ENCODE measurements at places on chromosomes 16 and 17.

DNA sequence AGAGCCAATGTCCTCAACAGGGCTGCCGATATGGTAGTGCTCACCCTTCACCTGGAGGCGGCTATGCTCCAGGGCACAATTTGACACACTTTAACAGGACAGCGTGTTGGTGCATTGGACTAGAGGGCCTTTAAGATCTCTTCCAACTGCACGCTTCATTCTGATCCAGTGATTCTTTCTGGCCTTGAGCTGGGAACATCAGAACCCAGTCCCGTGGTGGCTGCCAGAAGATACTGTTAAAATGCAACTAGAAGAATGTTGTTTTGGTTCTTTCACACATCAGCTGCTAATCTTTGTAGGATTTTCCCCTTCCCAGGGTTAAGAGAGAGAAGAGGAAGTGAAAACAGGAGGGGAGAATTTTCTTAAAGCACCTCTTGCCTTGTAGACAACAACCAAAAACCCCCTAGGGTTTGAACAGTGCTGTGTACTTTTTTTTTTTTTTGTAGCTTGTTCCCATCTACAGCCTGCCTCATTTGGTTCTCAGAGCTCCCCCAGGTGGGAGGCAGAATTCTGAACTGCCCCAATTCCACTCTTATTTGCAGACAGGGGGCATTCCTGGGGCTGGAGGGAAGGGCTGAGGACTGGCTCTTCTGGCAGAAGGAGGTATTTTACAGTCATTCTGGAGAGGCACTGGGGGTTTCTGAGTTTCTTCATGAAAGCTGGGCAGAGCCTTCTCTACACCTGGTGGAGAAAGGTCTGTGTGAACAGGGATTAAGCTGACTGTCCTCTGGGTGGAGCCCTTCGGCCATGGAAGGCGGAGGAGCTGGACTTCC is 32.4 kb downstream of the SMARCE1 start:
- DNase-seq: peak; percentile 53

GRCh38 chr17:34291721-34292348 is 6.3 kb downstream of the CCL11 start:
- DNase-seq: no peak

DNA sequence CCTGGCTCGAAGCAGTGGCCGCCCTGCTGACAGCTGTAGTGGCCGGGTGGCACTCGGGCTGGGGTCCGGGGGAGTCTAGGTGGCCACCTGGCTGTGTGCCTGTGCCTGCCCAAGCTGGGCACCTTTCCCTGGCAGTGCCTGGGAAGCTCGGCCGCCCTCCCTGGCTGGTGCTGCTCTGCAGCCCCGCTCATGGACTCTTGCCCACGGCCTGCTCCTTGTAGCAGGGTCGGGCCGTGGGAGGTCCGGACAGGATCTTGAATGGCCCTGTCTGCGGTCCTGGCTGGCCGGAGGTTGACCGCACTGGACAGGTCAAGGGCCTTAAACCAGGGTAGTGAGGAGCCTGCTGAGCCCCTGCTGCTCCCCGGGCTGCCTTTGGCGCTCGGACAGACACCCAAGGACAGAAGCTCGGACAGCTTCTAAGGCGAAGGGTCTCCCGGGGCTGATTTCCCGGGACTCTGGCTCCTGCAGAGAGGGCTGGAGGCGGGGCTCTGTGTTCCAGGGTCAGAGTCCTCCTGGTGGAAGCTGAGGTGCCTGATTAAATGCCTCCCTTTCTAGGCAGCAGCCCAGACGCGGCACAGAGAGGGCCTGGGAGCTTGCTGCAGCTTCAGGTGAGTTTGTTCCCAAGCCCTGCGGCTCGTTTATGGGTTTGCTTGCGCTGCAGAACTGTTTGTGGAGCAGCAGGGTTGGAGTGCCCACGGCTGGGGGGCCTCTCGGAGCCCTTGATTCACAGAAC is 6.0 kb downstream of the CAPN15 start:
- peak; percentile 10 for DNase-seq

DNA sequence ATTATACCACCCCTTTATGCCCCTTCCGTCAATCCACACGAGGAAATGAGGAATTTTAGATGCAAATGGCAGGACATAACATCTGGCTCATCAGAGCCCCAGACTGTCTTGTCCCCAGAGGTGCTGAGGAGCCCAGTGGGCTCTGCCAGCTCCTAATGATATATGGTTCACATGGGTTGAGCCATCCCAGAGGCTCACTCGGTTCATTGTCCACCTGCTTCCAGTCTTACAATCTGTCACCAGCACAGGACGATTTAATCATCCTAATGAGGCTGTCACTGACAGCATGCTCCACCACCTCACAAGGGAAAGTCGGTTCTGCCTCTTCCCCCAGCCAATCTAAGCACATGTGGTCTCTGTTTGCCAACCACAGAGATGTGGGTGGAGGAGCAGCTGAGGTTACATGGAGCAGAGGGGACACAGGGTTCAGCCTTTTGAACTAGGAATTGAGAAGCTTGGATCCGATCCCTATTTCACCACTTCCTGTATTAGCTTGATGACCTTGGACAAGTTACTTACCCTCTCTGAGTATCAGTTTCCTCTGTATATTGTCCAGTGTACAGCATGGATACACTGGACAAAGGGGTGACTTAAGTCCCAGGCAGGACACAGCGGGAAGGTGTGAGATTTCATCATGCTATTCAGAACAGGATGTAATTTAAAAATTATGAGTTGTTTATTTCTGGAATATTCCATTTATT is 27.0 kb upstream of the DHX8 start:
- peak; percentile 80 for DNase-seq

DNA sequence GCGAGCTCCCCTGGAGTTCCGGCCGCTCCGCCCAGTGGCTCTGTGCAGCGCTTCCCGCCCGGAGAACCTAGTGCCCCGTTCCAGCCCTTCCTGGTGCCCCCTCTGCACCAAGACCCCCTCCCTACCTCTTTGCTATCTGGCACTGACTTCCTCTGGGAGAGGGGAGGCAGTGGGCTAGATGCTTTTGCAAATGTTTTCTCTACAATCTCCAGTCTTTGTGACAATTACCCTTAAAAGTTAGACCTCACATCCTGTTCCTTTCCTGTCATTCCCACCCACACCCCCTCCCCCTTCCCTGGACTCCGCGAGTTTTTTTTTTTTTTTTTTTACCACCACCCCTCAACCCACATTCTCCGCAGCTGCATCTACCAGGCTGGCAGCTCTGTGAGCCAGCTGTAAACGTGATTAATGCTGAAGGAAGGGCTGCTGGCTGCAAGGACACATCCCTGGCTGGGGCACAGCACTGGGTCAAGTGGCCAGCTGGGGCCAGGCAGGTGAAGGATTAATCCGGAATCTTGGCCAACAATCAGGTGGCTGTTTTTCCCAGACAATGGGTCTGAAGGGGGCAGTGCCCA is 101.5 kb downstream of the MGAT5B start:
- DNase-seq: no peak

GRCh38 chr16:57859331-57859730 is 57.0 kb upstream of the KIFC3 start:
- DNase-seq: peak; percentile 28

DNA sequence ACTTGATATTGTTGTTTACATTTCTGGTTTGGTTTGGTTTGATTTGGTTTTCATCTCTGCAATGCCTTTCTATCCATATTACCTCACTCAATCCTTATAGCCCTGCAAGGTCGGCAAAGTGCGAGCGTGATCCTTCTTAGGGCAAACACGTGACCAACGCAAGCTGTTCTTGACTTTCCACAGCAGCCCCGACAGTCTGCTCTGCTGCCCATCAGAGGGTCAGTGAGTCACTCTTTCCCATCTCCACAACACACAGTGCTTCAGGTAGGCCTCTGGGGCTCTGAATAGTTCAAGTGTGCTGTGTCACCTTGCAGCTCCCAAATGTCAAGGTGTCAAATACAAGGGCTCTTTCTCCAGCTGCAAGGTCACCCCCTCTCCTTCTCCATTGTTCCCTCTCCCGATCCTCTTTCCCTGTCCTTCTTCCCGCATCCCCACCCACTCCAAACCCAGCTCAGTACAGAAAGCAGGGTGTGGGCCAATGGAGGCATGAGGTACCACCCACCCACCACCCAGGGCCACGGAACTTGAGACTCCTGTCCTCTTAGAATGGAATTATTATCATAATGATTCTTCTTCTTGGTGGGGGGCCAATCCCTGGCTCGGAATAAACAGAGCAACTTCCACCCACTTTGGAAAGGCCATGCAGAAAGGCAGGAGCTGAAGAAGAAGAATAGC is 139.7 kb downstream of the SLC39A11 start:
- DNase-seq: no peak

- no peak for DNase-seq
These were observed 49.5 kb downstream of the BMERB1 start for GRCh38 chr16:15483857-15484256.

DNA sequence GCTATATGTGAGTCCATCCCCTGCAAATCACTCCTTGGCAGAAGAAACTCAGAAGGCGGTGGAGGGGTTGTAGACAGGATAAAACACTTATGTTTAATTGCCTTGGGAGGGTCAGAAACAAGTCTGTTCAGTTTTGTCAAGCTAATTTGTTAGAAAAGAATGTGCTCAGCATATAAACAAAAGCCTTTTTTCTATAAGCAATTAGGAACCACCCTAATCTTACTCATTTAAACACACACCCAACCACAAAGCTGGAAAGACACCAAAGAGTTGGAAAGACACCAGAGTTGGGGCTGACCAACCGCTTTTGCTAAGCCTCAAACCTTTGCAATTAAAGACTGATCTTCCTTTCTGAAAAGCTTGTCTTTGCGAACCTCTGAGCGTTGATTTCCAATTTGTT is 439.2 kb upstream of the ERCC4 start:
- DNase-seq: no peak

- peak; percentile 96 for DNase-seq
These were observed 1.5 kb downstream of the HCFC1R1 start for GRCh38 chr16:3022208-3022683.

DNA sequence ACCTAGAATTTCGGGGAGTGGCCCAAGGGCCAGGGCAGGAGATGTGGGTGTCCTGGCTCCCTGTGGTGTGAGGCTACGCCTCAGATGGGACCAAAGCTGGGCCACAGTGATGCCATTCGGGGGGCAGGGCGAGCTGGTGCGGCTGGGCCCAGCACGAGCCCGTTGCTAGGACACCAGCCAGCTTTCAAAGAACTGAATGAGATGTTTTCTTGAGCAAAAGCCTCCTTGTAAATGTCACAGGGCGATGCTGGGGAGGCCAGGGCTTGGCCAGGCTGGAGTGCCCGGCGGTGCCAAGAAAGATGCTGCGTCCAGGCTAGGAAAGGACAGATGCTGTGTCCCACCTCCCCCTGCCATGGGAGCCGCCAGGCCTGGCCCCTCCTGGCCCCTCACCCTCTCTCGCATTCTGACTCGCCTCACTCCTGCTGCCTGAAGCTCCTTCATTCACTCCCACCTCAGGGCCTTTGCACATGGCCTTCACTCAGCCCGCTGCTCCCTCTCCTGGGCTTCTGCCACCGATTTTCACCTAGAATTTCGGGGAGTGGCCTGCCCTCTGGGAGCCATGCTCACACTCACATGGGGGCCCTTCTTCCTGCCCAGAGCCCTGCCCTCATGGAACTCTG is 39.1 kb downstream of the CPNE2 start:
- no peak for DNase-seq

DNA sequence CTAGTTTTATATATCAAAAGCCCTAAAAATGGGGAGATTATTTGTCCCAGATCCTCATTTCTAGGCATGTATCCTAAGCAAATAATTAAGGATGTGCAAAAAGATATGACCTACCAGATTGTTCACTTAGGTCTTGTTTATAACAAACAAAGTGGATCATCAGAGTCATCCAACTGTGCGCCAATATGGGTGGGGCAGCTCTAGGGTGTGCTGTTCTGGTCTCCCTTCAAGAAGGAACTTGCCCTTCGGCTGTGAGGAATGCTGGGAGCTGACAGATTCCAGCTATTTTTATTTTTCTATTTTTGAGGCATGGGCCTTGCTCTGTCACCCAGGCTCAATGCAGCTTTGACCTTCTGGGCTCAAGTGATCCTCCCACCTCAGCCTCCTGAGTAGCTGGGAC is 13.8 kb downstream of the CHP2 start:
- DNase-seq: no peak

DNA sequence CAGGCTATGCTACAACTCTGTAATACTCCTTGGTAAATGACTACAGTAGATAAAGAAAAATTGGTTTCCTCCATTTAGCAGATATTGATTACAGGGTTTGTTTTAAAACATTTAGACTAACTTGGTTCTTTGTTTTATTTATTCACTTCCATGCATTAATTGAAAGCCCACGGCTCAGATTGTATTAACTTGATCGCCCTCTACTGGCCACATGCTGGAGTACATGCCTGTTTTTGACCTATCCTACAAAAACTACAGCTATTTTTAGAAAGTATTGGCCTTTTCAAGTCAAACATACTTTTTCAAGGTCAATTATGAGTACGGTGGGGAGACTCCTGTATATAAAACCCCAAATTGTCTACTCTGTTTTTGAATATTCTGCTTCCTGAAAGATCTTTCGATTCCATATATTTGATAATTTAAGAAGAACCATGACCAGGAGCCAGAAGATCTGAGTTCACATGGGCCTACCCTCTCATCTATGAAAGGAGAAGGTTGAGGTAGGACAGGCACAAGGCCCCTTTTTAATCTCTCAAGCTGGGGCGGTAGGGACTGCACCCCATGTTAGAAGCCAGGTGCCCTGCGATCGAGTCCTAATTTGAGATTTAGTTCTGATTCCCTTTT is 51.8 kb downstream of the CA10 start:
- peak; percentile 46 for DNase-seq

DNA sequence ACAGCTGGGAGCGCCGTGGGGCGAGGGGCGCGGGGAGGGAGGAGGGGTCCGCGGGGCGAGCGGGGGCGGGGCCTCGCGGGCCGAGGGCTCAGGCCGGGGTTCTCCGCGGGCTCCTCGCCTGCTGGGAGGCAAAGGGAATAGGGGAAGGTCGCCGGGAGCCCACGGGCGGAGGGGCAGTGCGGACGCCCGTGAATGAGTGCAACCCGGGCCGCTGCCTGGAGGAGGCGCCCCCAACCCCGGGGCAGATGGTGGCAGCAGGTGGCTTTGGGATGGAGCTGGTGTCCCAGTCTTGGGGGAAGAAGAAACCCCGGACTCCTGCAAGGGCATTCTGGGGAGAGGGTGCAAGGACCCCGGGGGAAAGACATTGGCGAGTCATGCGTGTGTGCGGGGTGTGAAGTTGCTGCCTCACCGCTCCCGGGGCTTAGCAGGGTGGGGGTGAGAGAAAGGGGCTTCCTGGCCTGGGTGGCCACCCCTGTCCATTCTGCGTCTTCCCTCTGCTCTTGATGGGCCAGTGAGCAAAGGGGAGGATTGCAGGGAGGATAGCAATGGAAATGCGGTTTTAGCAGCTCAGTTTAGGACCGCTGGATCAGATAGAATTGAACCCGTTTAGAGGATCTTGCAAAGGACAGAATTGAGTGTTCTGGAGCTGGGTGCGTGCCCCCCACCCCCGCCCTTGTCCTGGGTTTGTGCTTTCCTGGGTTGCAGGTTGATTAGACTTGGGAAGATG is 526 bp downstream of the KIAA0513 start:
- no peak for DNase-seq

GRCh38 chr17:9298135-9298534 is 276.8 kb downstream of the NTN1 start:
- no peak for DNase-seq
